ENCODE measurements at places on chromosomes 13 and 19. TPM values are rescaled to one million over a fixed set of nuclear protein-coding genes. Genes with fewer than 3 reads are reported as not detected.

DNA sequence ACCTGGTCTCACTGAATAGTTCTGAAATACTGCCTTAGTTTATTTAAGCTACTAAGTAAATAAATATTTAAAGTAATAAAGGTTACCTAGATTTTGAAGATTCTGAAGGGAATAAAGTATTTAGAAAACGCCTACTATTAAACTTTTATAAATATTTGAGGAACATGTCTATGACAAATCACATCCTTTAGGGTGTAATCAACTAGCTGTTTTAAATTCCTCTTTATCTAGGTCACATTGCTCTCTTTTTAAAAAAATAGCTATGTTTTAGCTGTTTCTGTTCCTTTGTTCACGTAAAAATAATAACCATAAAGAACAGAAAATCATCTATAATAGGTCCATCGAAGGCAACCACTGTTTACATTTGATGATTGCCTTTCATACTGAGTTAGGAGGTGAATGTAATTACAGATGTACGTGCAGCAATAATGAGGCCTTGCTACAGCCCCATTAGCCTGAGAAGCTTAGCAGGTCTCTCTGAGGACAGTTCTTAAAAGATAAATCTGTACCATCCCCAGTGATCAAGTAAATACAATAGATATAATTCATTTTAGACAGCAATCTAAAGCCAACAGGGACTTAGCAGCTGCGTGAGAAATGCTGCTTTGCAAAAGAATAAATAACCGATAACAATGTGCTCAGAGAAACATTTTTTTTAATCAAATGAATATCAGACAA is 449.5 kb downstream of the LIG4 start:
- no peak for DNase-seq

- peak; percentile 57 for DNase-seq
These were observed 20.0 kb downstream of the RAB20 start for GRCh38 chr13:110541526-110541920.

DNA sequence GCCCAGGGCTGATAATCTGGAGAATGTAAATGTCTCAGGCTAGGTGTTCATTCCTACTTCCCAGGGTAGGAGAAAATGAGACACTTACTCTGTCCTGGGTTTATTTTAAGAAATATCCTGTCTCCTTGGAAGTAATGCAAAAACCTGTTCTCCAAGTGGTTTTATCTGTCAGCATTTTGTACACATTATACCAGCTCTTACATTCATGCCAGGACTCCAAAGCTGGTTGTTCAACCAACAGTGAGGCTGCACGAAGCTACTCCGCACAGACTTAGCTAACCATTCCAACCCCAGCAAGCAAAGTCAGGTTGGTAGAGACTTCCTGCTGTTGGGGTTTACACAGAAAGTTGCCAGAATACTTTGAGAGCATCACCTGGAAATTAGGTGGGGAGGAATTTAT is 55.6 kb downstream of the SLC7A1 start:
- DNase-seq, result no peak

- DNase-seq, result no peak
These were observed 103.5 kb upstream of the SPRY2 start for GRCh38 chr13:80444240-80445015.

- no peak for DNase-seq
These were observed 14.2 kb upstream of the SLC15A1 start for GRCh38 chr13:98766697-98767096.

GRCh38 chr19:32308431-32309077 is 36.9 kb upstream of the ZNF507 start:
- no peak for DNase-seq

- DNase-seq, result no peak
These were observed 96.1 kb upstream of the UQCRFS1 start for GRCh38 chr19:29308977-29309590.

- DNase-seq, result peak; percentile 90
These were observed 1.8 kb upstream of the SPRY2 start for GRCh38 chr13:80342471-80343371.

DNA sequence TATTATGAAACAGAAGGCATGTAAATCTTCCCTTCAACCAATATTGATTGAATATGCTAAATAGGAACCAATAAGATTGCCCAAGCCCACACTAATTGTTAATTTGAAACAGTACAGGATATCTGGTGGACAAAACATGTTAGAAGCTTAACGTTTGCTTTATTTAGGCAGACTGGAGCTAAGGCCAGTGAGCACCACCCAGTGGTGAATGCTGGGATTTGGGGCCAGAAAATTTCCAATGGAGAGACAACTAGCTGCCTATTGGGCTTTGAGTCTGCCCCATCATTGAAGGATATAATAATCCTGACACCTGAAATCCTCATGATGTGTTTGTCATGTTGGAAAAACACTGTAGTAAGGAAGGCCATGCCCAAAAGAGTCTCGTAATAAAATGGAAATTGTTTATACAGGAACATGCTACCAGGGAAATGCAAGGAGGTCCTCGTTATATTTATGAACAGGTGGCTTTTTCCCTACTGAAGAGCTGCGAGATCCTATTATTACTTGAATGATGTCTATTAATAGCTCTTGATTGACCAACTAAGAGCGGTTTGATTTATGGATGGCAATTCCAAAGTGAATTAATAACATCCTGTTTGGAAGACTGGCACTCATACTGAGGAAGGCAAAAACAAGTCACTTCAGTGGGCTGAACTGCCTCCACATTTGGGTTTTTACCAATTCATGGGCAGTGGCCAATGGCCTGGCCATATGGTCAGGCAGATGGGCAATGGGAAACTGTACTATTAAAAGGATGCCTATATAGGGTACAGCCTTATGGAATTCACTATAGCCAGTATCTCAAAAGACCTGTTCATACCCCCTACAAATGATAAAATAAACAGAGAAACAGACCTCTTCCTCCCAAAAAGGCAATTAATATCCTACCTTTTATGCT is 8.7 kb downstream of the SIGLECL1 start:
- DNase-seq, result no peak

DNA sequence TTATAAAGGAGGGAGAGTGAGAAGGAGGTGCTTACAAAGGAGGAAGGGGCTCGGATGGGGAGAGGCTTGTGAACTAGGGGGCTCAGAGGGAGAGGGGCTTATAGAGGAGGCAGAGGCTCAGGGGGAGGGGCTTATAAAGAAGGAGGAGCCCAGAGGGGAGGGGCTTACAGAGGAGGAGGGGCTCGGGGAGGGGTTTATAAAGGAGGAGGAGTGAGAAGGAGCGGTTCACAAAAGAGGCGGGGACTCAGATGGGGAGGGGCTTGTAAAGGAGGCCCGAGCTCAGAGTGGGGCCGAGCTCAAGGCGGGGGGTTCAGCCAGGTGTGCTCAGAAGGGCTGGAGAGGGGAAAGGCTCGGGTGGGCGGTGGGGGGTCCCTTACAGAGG is 500 bp downstream of the SMIM24 start:
- DNase-seq, result no peak

ACTL9 gene
- total RNA-seq, result not detected

SIX5 gene
- 20.7 TPM for total RNA-seq

ZFP28 gene
- total RNA-seq, result 11.1 TPM
